Caki2 (cell line): ENCODE measurements at places on chromosomes 6 and 20. TPM values are rescaled to one million over a fixed set of nuclear protein-coding genes. Genes with fewer than 3 reads are reported as not detected.

- no peak for DNase-seq
These were observed 1265.4 kb upstream of the ADGRB3 start for GRCh38 chr6:67369679-67370078.

- DNase-seq = no peak
These were observed 714.4 kb upstream of the MARCKS start for GRCh38 chr6:113142671-113143174.

Gene LKAAEAR1
- 14.4 and 25.2 TPM in 2 replicates for total RNA-seq

GRCh38 chr6:54193560-54193959, 82.3 kb downstream of the MLIP start:
- DNase-seq = no peak

GRCh38 chr6:38141085-38141484, 321.6 kb downstream of the ZFAND3 start:
- no peak for DNase-seq
